ENCODE measurements at places on chromosomes 6 and 20. TPM values are rescaled to one million over a fixed set of nuclear protein-coding genes. Genes with fewer than 3 reads are reported as not detected.

- DNase-seq: no peak
These were observed 347.8 kb upstream of the HS3ST5 start for GRCh38 chr6:114690625-114691024.

DNA sequence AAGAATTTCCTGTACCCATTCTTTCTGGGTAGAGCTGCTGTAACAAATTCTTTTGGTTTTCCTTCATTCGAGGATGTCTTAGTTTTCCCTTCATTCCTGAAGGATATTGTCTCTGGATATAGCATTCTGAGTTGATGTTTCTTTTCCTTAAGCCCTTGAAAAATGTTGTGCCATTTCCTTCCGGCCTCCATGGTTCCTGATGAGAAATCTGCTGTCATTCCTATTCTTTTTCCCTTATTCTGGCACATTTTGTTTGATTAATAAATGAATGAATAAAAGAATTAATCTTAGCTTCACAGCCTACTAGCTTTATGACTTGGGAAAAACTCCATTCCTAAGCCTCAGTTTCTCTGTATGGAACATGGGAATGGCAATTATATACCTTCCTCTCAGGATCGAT is 173.1 kb downstream of the EYA2 start:
- DNase-seq: no peak

GRCh38 chr6:28838634-28839442 is 84.9 kb downstream of the TRIM27 start:
- peak; percentile 91 for DNase-seq

DNA sequence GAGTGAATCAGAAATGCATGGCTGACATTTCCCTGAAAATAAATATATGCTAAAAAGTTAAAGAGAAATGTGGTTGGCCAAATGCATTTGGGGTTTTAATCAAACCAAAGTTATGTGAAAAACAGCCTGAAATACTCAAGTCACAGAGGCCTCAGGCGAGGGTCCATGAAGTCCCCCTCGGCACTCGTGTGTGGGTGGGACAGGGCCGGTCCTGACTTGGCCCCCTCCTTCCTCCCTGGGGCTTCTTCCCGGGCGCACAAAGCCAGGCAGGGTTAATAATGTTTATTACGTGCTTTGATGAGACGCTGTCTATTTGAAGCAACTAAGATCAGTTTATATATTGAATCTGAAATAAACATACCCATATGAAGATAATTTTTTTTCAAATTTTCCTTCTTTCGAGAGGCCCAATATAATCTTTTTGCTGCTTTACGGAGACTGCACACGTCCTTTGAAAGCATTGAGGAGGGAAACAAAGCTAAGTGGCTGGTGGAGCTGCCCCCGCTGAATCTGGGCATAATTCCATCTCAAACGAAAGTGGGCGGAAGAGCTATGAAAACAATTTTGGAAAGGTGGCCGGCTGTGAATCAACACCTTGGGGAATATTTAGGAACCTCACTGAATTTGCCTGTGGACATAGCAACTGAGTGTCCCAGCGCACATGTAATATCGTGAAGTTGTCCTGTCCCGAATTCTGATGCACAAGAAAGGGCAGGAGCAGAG is 55.8 kb upstream of the SMOC2 start:
- no peak for DNase-seq

DNA sequence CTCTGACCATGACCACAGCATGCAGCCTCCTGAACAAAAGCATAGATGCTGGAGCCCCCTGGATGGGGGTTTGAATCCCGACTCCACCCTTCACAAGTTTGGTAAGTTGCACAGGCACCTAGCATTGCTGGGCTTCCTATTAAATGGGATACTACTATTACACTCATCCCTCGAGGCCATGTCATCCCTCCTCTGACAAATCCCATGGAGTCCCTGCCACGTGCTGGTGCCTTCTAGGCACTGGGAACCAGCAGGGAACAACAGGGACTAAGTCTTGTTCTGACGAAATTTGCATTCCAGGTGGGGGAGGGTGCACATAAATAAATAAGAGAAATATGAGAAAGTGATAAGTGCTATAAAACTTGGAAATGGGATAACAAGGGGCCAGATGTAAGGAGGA is 15.3 kb upstream of the SIRPA start:
- DNase-seq: no peak

- DNase-seq: no peak
These were observed 32.7 kb upstream of the CRISP1 start for GRCh38 chr6:49898904-49899566.

- DNase-seq: no peak
These were observed 75.5 kb downstream of the PTPN1 start for GRCh38 chr20:50585678-50586077.

GRCh38 chr6:50239853-50240252 is 190.1 kb upstream of the DEFB112 start:
- no peak for DNase-seq

GRCh38 chr6:54700158-54700557 is 146.4 kb upstream of the FAM83B start:
- DNase-seq: no peak

- DNase-seq: no peak
These were observed 654 bp downstream of the TBC1D7 start for GRCh38 chr6:13327691-13328075.

DNA sequence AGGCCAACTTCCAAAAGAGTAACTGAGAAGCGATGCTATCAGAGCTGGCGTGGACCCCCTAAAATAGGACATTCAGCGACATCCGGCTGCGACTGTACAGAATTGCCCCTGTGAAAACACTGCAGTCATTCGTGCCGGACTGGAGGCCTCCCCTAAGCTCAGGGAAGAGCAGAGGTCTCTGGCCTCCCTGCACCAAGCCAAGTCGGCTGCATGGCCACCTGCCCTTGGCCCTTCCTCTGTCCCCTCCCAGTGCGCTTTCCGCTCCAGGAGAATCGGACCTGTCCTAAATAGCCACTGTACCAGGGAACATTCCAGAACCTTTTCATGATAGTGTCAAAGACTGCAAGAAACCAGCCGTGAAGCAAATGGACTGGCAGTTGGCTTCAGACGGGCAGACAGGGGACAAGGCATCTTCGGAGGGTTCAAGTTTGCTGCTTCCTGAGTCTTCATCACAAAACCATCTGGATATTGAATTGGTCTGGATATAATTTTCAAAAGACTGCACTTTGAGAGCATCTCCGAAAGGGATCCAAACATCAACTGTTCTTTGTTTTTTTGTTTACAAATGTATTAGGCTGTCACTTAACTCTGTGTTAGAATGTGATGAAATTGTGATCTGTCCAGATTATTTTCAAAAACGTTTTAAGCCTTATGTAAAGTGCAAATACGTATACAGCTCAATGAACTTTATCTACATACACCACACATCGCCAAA is 16.5 kb downstream of the SLC2A4RG start:
- no peak for DNase-seq

DNA sequence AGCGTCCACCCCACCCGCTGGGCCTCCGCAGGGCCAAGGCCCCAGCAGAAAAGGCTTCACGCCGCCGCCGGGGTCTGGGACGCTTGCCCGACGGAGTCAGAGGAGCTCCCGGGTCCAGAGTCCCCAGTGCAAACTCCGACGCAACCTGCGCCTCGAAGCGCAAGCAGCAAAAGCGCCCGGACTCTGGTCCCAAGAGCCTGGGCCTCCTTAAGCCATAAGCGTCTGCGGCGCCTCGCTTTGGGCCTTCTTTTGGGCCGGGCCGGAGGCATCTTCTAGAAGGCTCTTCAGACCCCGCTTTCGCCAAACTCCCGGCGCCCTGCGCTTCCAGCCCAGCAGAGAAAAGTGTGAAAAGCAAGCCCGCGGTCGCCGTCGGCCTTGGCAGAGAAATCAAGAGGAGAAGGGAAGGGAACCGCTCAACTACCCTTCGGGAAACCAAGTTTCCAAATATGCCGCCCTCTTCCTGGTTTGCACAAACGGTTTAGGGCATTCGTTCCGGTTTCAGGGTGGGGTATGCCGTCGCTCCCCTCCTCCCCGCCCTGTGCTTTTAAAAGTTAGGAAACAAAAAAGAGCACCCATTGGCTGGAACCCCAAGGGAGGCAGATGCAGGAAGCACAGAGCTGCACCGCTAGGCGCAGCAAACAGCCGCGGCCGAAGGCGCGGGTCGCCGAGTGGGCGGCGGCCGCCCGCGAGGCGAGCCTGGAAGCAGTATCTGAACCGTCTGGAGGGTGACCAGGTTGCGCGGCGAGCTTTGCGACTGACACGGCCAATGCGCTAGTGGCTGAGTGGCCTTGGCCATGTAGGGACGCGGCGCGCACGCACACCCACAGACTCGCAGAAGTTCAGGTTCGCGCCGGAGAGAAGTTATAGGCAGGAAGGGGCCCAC is 1.2 kb downstream of the TBX18 start:
- DNase-seq: no peak

DNA sequence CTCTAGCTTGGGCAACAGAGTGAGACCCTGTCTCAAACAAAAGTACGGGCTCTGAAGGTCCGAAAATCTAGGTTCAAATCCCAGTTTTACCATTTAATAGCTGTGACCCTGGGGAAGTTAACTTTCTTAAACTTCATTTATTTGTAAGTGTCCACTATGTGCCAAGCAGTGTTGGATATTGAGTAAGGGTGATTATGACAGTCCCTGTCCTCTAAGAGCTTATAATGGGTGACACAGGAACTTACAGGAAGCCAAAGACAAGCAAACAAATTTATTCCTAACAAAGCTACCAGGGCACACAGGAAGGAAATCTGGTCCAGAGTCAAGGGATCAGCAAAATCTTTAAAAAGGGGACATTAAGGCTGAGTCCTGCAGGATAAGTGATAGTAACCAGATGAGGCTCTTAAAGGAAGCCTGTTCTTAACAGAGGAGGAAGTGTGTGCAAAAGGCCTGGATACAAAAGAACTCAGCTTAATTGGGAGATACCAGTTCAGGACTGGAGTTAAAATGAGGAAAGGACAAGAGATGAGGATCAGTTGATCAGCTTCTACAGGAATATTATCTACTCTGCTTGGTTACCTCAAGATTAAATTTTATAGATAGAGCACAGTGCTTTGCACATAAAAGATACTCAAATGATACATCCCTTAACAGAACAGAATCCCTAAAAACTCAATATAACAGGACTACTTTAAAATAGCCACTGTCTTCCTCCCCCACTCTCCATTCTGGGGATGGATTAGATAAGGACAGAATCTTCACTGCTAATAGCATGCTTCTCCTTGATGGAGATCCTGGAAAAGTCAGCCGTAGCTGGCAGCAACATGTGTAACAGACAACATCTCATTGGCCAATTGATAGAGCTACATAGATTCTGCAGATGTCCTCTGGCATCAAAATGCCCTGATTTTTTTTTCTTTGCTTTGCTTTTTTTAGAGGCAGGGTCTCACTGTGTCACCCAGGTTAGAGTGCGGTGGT is 6.1 kb downstream of the SNX3 start:
- no peak for DNase-seq

- no peak for DNase-seq
These were observed 63.9 kb upstream of the AKAP12 start for GRCh38 chr6:151175662-151176445.

DNA sequence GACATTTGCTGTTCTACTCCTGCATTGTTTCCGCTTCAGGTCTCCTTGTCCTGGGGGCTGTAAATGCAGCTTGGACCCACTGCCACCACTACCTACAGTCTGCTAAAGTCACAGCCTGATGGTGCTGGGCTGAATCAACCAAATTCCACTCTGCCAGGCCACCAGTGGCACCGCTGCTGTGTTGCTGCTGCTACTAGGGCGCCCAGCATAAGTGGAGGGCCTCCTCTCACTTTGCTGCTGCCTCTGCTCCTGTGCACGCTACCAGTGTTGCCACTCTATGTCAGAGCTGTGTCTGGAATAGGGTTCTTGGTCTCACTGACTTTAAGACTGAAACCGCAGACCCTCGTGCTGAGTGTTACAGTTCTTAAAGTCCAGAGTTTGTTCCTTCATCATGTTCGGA is 1.4 kb upstream of the SSR1 start:
- no peak for DNase-seq

DNA sequence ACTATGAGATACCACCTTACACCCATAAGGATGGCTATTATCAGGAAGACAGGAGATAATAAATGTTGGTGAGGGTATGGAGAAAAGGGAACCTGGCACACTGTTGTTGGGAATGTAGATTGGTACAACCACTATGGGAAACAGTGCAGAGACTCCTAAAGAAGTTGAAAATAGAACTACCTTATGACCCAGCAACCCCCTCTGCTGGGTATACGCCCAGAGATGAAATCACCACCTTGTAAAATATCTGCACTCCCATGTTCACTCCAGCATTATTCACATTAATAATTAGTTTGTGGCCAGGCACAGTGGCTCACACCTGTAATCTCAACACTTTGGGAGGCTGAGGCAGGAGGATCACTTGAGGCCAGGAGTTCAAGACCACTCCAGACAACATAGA is 26.8 kb downstream of the ZBTB9 start:
- no peak for DNase-seq

EPB41L1 gene
- 40.3 TPM for total RNA-seq

OPRM1 gene
- total RNA-seq: not detected

GFOD1 gene
- 6.9 TPM for total RNA-seq

CAPN11 gene
- 2.0 TPM for total RNA-seq

TCP11 gene
- not detected for total RNA-seq

GUCA1A gene
- total RNA-seq: not detected

ANGPT4 gene
- 0.05 TPM for total RNA-seq

ELOVL4 gene
- total RNA-seq: 0.66 TPM

TSBP1 gene
- not detected for total RNA-seq
